ENCODE measurements at places on chromosomes 4 and X. TPM values are rescaled to one million over a fixed set of nuclear protein-coding genes. Genes with fewer than 3 reads are reported as not detected.

GRCh38 chr4:81429031-81429430 lies 42.7 kb downstream of the RASGEF1B start:
- no peaks in the 10 kb centered on the region for H3K4me1 ChIP-seq
- no peaks in the 10 kb centered on the region for H3K27me3 ChIP-seq
- H3K27ac ChIP-seq, result no peak overlapping the region
- DNase-seq, result no peak
- H3K36me3 ChIP-seq, result no peaks in the 10 kb centered on the region

DNA sequence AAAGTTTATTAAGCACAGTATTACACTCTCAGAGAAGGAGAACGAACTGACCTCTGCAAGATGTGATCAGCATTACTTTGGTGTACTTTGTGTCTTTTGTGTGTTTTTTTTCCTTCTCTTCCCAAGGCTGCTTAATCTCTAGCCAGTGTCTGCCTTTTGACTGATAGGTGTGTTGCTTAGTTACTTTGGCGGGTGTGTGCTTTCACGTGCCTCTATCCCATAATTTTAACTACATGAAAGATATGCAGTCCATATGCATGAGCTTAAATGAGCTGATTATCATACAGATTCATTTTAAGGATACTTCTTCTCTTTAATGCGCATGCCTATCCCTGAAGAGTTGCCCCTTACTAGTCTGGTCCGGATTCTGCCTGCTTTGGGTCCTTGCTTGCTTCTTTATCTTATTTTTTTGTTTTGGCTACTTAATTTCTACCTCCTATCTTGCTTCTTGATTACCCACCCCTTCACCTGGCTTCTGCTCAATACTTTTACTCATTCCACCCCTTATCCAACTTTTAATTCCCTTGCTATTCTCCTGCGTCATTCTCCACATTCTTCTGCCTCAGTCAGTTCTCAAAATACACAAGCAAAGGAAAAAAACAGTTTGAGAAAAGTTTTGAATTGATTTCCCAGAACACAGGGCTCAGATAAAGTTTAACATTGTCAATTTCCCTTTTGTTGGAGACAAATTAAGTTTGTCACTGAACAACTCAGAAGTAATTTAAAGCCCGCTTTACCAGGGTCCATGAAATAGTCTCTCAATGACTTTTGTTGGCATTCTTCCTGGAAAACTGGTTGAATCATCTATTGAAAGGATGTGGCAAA lies 182.0 kb downstream of the TENT5D start:
- no peak overlapping the region for H3K4me3 ChIP-seq
- H3K4me1 ChIP-seq, result no peaks in the 10 kb centered on the region
- no peak for DNase-seq
- no peaks in the 10 kb centered on the region for H3K36me3 ChIP-seq
- no peak overlapping the region for H3K27ac ChIP-seq

DNA sequence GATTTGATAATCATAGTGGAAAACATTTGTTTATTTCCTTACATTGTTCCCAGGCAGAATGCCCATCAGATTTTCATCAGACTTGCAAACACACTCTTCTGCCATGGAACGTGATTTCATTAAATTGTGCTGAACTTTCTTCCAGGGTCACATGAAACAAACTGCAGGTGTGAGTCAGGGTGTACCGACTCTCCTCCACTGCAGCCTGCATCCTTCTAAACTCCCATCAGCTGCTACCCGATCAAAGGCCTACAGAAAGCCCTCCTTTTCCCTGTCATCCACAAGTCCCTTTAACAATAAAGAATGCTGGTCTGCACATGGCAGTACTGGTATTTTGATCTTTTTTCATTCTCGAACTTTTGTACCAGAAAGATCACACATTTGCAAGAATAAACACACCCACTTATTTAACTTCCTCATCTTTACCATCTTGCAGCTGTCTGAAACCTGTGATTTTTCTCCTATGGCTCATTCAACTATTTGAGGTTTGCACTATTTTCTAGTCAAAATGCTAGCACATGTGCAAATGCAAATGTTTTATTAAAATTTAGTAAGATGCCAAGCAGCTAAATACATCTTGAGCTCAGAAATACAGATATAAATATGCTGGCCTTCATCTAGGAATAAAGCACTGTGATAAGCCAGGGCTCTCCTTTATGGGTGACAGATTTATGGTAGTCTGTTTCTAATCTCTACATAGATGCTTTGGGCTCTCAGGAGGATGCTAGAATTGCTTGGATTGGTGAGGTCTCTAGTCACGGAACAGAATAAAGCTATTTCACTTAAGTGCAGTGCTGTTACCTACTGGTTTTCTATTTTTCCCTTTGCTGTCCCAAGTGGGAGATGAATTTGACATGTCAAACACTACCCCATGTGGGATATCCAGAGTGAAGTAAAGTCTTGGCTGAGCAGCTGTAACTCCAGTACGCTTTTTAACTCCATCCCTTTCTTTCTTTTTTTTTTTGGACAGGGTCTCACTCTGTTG lies 25.8 kb upstream of the ARHGAP24 start:
- no peak for DNase-seq
- H3K4me3 ChIP-seq, result no peak overlapping the region
- H3K36me3 ChIP-seq, result no peaks in the 10 kb centered on the region
- no peak overlapping the region for H3K27ac ChIP-seq
- H3K4me1 ChIP-seq, result no peaks in the 10 kb centered on the region

The ZCCHC18 gene
- polyA plus RNA-seq, result 7.0 TPM

The POU4F2 gene
- polyA plus RNA-seq, result not detected

GRCh38 chrX:16658284-16658683 lies 8.3 kb downstream of the S100G start:
- H3K27me3 ChIP-seq, result no peaks in the 10 kb centered on the region
- DNase-seq, result no peak
- H3K4me1 ChIP-seq, result no peaks in the 10 kb centered on the region
- H3K4me3 ChIP-seq, result no peak overlapping the region
- no peak overlapping the region for H3K27ac ChIP-seq

DNA sequence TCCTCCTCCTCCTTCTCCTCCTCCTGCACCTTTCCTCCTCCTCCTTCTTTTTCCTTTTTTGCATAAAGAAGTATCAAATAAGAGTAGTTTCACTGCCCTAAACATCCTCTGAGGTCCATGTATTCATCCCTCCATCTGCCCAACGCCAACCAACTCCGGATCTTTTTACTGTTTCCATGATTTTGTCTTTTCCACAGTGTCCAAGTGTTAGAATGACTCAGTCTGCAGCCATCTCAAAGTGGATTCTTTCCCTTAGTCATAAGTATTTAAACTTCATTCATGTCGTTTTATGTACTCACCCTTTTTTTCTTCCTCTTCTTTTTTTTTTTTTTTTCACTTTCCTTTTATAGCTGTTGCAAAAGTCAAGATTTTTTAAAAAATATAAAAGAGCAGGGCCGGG lies 12.9 kb downstream of the CSF2RA start:
- no peaks in the 10 kb centered on the region for H3K4me1 ChIP-seq
- no peak for DNase-seq
- H3K36me3 ChIP-seq, result no peaks in the 10 kb centered on the region
- H3K27me3 ChIP-seq, result no peaks in the 10 kb centered on the region

The ART3 gene
- not detected for polyA plus RNA-seq
